ENCODE measurements at places on chromosomes 12 and 14. TPM values are rescaled to one million over a fixed set of nuclear protein-coding genes. Genes with fewer than 3 reads are reported as not detected.
A peak's percentile ranks its signal among the peaks of the same experiment; 100 is the strongest.

GRCh38 chr12:131923260-131923659, 5.8 kb upstream of the PUS1 start:
- no peaks in the 10 kb centered on the region for H3K36me3 ChIP-seq

DNA sequence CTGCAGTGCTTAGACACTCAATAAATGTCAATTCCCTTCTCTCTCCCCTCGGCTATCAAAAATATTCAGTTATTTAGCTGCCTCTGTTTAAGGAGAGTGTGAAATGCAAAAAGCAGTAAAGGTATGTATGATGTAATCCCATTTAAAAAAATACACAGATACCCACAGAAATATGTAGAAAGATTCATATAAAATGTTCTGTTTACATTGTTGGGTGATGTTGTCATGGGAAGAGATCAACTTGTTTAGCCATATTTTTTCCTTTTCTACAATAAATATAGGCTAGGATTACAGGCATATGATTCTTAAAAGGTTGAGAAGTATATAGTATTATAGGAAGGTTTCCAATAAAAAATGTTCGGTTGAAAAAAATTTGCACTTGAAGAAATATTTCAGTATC, 7.8 kb downstream of the PPP2R3C start:
- no peak overlapping the region for H3K4me3 ChIP-seq
- H3K27me3 ChIP-seq: no peaks in the 10 kb centered on the region
- H3K36me3 ChIP-seq: peaks cover 5% of the 10 kb centered on the region
- DNase-seq: no peak
- no peak overlapping the region for H3K27ac ChIP-seq

DNA sequence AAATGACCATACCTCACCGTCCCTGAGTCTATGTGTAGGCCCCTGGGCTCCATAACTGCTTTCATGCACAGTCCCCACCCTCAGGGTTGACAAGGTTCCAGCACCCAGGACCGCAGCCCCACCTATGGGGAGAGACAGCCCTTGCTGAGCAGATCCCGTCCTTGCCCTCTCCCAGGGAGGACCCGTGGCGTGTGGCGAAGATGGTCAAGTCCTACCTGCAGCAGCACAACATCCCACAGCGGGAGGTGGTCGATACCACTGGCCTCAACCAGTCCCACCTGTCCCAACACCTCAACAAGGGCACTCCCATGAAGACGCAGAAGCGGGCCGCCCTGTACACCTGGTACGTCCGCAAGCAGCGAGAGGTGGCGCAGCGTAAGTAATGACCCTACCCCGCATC, 10.3 kb downstream of the HNF1A start:
- no peaks in the 10 kb centered on the region for H3K27me3 ChIP-seq
- H3K27ac ChIP-seq: no peak overlapping the region
- H3K36me3 ChIP-seq: no peaks in the 10 kb centered on the region
- no peak for DNase-seq
- no peak overlapping the region for H3K4me3 ChIP-seq

DNA sequence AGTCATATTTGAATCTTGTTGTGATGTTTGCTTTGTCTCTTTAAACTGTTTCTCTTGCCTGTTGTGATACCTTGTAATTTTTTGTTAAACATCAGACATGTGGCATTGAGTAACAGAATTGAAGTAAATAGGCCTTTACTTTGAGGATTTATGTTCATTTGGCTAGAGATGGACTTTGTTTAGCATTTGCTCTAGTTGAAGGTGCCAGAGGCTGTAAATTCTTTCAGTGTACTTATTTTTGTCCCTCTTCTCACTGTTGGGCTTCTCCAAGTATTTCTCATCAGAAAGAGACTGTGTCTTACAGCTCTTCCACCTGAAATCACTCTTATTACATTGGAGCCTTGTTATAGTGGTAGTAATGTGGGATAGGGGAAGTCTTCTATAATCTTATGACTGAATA, 175.8 kb downstream of the LRFN5 start:
- DNase-seq: no peak
- H3K27ac ChIP-seq: no peak overlapping the region
- no peak overlapping the region for H3K4me3 ChIP-seq
- no peaks in the 10 kb centered on the region for H3K4me1 ChIP-seq
- no peaks in the 10 kb centered on the region for H3K36me3 ChIP-seq

- H3K36me3 ChIP-seq: no peaks in the 10 kb centered on the region
- no peak overlapping the region for H3K4me3 ChIP-seq
- no peaks in the 10 kb centered on the region for H3K27me3 ChIP-seq
Measured at GRCh38 chr14:96416292-96416691, 24.4 kb downstream of the AK7 start.

GRCh38 chr12:124780752-124781685, 82.6 kb downstream of the SCARB1 start:
- peaks cover 3% of the 10 kb centered on the region for H3K36me3 ChIP-seq
- H3K27ac ChIP-seq: no peak overlapping the region
- no peak for DNase-seq

DNA sequence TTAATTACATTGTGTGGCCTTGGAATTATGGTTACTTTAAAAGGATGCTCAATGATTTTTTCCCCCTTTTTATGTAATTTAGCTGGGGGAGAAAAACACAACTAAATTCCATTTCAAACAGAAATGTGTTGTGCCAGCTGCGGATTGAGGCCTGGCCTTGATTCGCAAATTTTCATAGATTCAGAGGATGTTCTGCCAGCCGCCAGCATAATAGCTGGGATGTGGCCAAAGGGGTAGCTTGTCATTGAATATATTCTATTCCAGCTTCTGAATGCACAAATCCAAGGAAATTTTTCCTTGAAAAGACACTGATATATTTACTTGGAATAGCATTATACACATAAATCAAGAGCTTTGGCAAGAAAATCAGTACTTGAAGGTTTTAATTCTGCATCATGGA, 43.7 kb downstream of the TRHDE start:
- H3K27me3 ChIP-seq: no peaks in the 10 kb centered on the region
- no peak overlapping the region for H3K27ac ChIP-seq
- no peaks in the 10 kb centered on the region for H3K4me1 ChIP-seq
- H3K36me3 ChIP-seq: no peaks in the 10 kb centered on the region
- H3K4me3 ChIP-seq: no peak overlapping the region
- no peak for DNase-seq

DNA sequence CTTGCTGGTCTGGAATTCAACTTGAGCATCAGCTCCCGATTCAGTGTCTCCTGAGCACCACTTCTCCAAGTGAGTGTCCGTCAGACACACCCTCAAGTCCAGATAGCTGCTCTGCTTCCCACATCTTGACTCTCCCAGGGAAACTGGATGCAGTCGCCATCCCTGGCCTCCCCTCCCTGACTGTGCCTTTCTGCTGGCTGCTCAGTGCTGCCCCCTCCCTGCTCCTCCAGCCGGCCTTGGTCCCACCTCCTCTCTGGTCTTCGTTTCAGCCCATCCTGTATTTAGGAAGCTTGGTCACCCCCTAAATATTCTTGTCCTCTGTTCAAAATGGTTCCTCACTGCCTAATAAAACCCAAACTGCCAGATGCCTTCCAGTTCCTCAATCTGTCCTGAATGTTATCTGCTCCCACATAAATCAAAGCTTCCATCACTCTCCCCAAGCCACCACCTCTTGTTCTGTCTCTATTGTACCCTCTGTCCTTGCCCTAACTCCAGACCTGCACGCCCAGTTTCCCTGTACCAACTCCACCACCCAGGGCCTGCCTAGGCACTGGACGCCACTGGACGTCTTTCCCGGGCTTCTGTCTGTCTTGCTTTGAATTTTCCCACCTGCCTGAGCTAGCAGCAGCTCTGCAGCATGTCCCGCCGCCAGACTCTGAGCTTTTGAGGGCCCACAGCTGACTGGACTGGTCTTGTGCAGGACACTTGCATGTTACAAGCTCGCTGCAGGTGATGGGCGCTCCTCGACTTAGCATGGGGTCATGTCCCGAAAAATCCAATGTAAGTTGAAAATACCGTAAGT, 33.8 kb downstream of the CCDC92 start:
- no peak overlapping the region for H3K4me3 ChIP-seq
- no peaks in the 10 kb centered on the region for H3K4me1 ChIP-seq
- no peaks in the 10 kb centered on the region for H3K27me3 ChIP-seq
- no peak overlapping the region for H3K27ac ChIP-seq
- DNase-seq: no peak

DNA sequence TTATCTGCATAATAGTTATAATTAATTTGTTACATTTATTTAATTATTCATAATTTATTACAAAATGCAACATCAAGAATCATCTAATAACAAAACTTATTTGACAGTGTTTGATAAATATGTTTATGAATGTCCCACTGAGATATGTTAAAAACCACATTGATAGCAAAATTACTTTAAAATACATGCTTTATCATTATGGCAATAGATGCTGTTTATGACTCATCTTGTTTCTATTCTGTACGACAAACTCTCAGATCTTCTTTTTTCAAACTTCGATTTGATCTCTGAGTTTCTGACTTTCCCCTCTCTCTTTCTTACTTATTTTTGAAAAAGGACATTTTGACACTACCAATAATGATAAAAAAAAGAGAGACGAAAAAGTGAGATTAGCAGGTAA, 56.8 kb upstream of the LRRK2 start:
- no peaks in the 10 kb centered on the region for H3K36me3 ChIP-seq
- no peaks in the 10 kb centered on the region for H3K4me1 ChIP-seq
- H3K27ac ChIP-seq: no peak overlapping the region
- no peaks in the 10 kb centered on the region for H3K27me3 ChIP-seq

GRCh38 chr12:75724928-75725312, 213.5 kb upstream of the KRR1 start:
- H3K27me3 ChIP-seq: no peaks in the 10 kb centered on the region
- no peak overlapping the region for H3K4me3 ChIP-seq
- peak overlapping the region; percentile 100 for H3K27ac ChIP-seq
- H3K36me3 ChIP-seq: no peaks in the 10 kb centered on the region

- peaks cover 28% of the 10 kb centered on the region for H3K4me1 ChIP-seq
- H3K27me3 ChIP-seq: no peaks in the 10 kb centered on the region
- no peak for DNase-seq
- no peaks in the 10 kb centered on the region for H3K36me3 ChIP-seq
- H3K27ac ChIP-seq: peak overlapping the region; percentile 59
Measured at GRCh38 chr14:36319899-36320199, 588 bp downstream of the MBIP start.

DNA sequence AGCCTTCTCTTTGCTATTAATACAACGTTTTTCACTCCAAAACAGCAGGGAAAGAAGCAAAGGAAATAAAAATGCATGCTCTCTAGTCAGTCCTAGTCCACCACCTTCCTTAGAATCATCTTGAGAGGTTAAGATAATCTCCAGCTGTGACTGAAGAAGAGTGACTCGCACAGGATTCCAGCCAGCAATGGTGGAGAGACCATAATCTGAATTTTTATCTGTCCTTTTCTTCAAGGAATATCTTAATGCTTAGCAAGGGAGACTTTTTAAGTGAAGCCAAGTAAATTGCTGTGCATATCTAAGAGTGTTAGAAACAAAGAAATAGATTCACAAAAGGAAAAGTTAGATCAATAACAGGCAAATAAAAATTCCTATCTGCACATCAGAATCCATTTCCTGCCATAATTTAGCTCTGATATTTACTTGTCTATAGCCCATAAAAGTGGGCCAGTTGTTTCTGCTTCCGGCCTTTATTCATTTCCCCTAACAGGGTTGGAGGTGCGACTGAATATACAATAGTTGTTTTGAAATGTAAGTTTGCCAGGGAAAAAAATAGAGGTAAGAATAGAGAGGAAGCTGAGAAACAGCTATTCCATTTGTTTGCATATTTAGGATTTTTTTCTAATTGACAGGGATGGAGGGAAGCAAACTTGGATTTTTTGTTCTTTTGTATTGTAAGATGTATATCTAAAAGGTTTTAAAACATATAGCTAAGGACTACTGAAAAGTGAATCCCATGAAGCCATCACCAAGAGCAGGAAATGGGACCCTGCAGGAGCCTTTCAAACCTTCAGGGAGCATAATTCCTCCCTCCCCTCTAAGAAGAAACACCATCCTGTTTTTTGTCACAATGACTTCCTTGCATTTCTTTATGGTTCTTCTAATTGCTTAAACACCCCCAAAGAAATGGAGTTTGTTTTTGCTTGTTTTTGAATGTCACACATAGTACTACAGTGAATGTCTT, 154.0 kb downstream of the ITPR2 start:
- no peaks in the 10 kb centered on the region for H3K4me1 ChIP-seq
- H3K27ac ChIP-seq: no peak overlapping the region
- no peak for DNase-seq
- H3K27me3 ChIP-seq: no peaks in the 10 kb centered on the region

The GALNT16 gene
- total RNA-seq: 0.32 TPM

The TESPA1 gene
- total RNA-seq: 0.27 TPM

The FIGNL2 gene
- total RNA-seq: 0.27 TPM

The ADSS1 gene
- total RNA-seq: 9.9 TPM

The IFI27L2 gene
- 42.9 TPM for total RNA-seq

The SERPINA1 gene
- total RNA-seq: 9.1 TPM

The SETD1B gene
- 17.5 TPM for total RNA-seq

The KRT6C gene
- total RNA-seq: not detected

The CRACR2A gene
- 18.4 TPM for total RNA-seq

The FGD4 gene
- 7.7 TPM for total RNA-seq

The ITPK1 gene
- total RNA-seq: 70.2 TPM

The SYNDIG1L gene
- not detected for total RNA-seq

The IL31 gene
- not detected for total RNA-seq

The P2RX2 gene
- total RNA-seq: not detected

The KCNA5 gene
- not detected for total RNA-seq
